ENCODE measurements at places on chromosomes 1 and 21. TPM values are rescaled to one million over a fixed set of nuclear protein-coding genes. Genes with fewer than 3 reads are reported as not detected.

The RNU1-1 gene
- total RNA-seq: 4,541 TPM

The TNFSF4 gene
- total RNA-seq: 1.5 TPM

The PLA2G2C gene
- 0.10 TPM for total RNA-seq

GRCh38 chr1:47416319-47417169 is 459 bp downstream of the FOXE3 start:
- H3K27me3 ChIP-seq: no peaks in the 10 kb centered on the region
- peak; percentile 39 for DNase-seq
- no peak overlapping the region for H3K4me3 ChIP-seq
- no peak overlapping the region for H3K27ac ChIP-seq

The TFF1 gene
- not detected for total RNA-seq

- no peaks in the 10 kb centered on the region for H3K27me3 ChIP-seq
- peaks cover 12% of the 10 kb centered on the region for H3K36me3 ChIP-seq
- H3K4me1 ChIP-seq: no peaks in the 10 kb centered on the region
- no peak overlapping the region for H3K27ac ChIP-seq
- H3K4me3 ChIP-seq: no peak overlapping the region
- no peak for DNase-seq
These were observed 72.0 kb downstream of the SWT1 start for GRCh38 chr1:185228979-185229378.

The ADAMTS5 gene
- not detected for total RNA-seq

The SLFNL1 gene
- 1.4 TPM for total RNA-seq

The SH3BGRL3 gene
- 230 TPM for total RNA-seq

The HSPB7 gene
- total RNA-seq: not detected

DNA sequence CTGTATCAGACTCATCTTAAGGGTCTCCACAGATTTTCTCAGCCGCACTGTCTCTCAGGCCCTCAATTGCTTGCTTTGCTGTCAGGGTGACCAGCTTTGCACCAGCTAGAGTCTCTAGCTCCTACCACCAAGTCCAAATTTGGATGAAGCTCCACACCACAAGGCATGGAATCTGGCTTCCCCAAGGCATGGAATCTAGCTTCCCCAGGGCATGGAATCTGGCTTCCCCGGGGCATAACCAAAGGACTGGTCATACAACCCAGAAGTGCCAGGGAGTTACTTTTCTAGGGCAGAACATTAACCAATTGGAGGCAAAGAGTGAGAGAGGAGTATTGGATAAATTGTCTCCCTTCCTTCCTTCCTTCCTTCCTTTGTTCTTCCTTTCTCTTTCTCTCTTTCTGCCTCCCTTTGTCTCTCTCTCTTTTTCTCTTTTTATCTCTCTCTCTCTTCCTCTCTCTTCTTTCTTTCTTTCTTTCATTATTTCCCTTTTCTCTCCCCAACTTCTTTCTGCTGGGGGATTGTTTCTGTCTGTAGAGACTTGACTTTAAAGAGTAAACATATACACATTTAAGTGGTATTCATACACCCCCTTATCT is 76.9 kb upstream of the HAO2 start:
- H3K4me1 ChIP-seq: no peaks in the 10 kb centered on the region
- DNase-seq: no peak
- no peak overlapping the region for H3K27ac ChIP-seq

DNA sequence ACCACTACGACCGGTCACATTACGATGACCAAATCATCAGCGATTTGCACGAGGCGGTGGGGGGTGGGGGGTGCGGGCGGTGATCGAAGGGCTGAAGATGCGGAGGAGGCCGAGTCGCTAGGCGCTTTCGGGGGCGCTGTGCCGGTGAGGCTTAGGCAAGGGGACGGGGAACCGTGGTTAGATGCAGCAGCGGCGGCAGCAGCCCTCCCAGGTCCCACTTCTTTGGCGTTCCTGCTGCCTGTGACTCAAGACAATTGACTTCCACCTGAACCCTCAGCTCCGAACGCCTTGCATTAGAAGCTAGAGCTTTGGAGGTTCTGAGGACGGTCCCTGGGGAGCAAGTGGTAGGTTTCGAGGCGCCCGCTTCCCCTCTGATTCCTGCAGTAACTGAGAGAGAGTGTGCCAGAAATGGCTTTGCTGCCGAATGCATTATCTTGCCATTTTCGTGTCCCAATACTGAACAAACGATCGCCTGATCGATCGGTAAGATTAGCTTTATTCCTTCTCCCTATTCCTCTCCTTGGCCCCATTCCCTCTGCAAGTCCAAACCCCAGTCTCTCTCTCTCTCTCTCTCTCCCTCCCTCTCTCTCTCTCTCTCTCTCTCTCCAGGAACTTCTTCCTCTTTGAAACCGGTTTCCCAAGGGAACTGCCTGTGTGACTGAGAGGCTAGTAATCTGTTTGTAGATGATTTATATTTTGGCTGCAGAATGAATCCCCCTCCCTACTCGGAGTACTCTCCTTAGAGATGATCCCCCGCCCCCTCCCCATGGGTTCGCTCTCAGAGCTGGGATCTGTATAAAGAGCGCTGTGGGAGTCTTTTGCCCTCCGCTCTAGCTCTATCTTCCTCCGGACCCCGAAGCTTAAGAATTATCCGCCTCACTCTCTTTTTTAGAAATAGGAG is 735 bp upstream of the BRINP3 start:
- H3K4me1 ChIP-seq: peaks cover 3% of the 10 kb centered on the region
- peaks cover 26% of the 10 kb centered on the region for H3K27me3 ChIP-seq
- no peak overlapping the region for H3K27ac ChIP-seq
- DNase-seq: no peak
- no peak overlapping the region for H3K4me3 ChIP-seq

- no peak for DNase-seq
- no peak overlapping the region for H3K4me3 ChIP-seq
- H3K27ac ChIP-seq: no peak overlapping the region
- no peaks in the 10 kb centered on the region for H3K4me1 ChIP-seq
These were observed 329.2 kb upstream of the C1orf87 start for GRCh38 chr1:60402816-60403215.

The EXO1 gene
- 1.6 TPM for total RNA-seq

The TSPAN2 gene
- 0.34 TPM for total RNA-seq

The UQCRHL gene
- total RNA-seq: 1.8 TPM

The TSACC gene
- total RNA-seq: not detected

GRCh38 chr1:208868554-208868953 is 624.4 kb upstream of the PLXNA2 start:
- no peaks in the 10 kb centered on the region for H3K4me1 ChIP-seq
- DNase-seq: no peak
- no peaks in the 10 kb centered on the region for H3K36me3 ChIP-seq
- no peak overlapping the region for H3K4me3 ChIP-seq

GRCh38 chr1:41774471-41774990 is 144.2 kb downstream of the HIVEP3 start:
- H3K27ac ChIP-seq: no peak overlapping the region
- no peak for DNase-seq
- H3K27me3 ChIP-seq: no peaks in the 10 kb centered on the region
- H3K4me1 ChIP-seq: no peaks in the 10 kb centered on the region
- H3K4me3 ChIP-seq: no peak overlapping the region

DNA sequence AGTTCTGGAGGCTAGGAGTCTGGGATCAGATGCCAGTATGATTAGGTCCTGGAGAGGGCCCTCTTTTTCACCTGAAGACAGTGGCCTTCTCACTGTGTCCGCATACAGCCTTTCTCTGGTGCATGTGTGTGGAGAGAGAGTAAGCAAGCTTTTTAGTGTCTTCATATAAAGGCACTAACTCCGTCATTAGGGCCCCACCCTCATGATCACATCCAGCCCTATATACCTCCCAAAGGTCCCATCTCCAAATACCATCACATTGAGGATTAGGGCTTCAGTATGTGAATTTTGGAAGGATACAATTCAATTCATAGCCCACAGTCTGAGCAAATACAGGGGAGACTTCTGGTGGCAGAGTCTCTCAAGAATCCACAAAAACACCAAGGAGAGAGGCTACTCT is 176.6 kb downstream of the BACH1 start:
- H3K36me3 ChIP-seq: no peaks in the 10 kb centered on the region
- no peak for DNase-seq
- no peaks in the 10 kb centered on the region for H3K27me3 ChIP-seq
- no peak overlapping the region for H3K27ac ChIP-seq

- peak; percentile 72 for DNase-seq
- no peak overlapping the region for H3K4me3 ChIP-seq
- H3K4me1 ChIP-seq: peaks cover 6% of the 10 kb centered on the region
- H3K27ac ChIP-seq: no peak overlapping the region
These were observed 8.1 kb upstream of the C1orf216 start for GRCh38 chr1:35726450-35727433.

Data from B cell (primary cell).